Kidney (tissue), 22 donors: ENCODE measurements at places on chromosomes 7 and 10.

DNA sequence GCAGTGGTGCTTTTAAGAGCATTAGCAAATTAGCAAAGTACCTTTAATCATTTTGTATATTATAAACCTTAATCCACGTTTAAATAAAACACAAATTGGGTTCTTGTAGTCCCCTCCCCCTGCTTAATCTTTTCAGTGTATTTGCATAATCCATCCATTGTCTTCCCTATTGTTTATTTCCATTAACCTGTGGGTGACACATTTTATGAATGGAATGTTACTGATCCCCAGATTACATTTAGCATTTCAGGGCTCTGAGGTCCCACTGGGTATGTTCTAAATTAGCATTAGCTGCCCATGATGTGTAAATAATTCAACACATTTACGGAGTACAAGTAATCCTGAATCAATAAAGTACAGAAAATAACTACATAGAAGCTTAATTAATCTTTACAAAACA, 138.4 kb upstream of the FEZF1 start:
- no peak for DNase-seq

DNA sequence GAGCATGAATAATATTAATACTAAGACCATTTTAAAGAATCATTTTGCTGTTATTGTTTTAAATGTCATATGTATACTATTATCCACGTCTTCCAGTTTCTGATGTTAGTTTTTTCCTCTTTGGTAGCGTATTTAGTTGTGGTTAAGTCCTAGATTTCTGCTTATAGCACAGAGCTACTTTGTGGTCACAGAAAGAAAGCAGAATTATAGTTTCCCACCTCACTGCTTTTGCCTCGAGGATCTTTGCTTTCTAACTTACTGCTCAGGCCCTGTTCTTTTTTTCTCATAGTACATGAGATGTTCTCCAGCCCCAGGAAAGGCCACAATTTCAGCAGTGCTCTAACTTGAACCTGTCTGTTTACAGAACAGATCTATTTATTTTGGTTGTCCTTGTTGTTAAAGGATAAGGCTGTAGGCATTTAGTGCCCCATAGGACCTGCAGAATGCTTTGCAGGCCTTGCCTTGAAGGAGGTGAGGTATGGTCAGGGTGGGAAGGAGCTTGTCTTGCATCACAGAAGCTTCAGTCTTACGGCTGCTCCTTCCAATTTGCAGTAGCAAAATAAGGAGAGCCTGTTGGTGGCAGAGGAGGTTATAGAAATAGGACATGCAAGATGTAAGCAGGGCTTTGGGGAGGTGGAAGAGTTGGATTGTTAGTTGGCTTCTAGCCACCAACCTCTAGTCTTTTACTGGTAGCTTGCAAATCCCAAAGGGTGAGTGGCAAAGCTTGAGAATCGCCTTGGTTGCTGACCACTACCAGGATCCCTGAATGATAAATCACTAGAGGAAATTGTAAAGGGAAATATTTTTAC, 129.1 kb downstream of the LRRC4 start:
- DNase-seq = no peak

DNA sequence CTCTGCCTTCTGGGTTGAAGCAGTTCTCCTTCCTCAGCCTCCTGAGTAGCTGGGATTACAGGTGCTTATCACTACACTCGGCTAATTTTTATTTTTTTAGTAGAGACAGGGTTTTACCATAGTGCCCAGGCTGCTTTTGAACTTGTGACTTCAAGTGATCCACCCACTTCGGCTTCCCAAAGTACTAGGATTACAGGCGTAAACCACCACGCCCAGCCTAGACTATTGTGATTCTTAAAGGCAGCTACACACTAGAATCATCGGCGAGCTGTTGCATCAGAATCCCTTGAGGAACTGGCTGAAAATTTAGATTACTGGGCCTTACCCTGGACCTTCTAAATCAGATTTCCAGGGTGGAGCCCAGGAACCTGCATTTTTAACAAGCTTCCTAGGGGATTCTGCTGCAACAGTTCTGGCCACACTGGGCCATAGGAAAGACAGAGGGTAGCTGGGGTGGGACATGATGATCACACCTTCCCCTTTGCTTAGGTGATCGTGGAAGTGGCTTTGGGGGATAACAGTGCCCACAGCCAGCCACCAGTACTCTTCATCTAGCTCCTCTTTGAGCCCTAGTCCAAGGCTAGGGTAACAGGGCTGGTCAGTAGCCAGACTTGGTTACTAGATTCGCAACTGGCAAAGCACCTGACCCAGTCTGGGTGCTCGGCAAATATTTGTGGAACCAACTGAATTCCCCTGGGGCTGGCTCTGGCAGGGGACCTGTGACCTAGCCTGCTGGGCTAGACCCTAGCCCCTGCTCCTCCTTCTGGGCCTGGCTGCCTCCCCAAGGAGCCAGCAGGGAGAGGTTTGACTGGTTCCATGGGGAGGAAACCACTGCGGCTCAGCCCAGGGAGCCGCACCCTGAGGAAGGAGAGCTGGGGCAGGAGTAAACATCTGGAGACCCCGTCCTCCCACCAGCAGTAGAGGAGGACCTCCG, 67.1 kb upstream of the DUSP5 start:
- DNase-seq = no peak

DNA sequence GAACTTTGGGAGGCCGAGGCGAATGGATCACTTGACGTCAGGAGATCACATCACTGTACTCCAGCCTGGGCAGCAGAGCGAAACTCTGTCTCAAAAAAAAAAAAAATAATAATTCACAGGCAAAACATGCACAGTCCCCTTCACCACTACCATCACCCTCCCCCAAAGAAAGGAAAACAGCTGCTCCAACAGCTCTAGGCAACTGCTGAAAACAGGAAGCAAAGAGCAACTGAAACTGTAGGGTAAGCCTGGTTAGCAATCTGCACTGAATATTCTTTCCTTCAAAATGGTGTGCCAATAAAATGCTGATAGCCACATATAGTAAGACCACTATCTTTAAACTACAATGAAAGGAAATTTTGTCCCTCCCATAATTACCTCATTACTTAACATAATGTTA, 11.8 kb downstream of the NT5C2 start:
- no peak for DNase-seq

- no peak for DNase-seq
These were observed 84.2 kb upstream of the KIF5B start for GRCh38 chr10:32140403-32140802.
